ENCODE measurements at places on chromosomes 2 and 18.

DNA sequence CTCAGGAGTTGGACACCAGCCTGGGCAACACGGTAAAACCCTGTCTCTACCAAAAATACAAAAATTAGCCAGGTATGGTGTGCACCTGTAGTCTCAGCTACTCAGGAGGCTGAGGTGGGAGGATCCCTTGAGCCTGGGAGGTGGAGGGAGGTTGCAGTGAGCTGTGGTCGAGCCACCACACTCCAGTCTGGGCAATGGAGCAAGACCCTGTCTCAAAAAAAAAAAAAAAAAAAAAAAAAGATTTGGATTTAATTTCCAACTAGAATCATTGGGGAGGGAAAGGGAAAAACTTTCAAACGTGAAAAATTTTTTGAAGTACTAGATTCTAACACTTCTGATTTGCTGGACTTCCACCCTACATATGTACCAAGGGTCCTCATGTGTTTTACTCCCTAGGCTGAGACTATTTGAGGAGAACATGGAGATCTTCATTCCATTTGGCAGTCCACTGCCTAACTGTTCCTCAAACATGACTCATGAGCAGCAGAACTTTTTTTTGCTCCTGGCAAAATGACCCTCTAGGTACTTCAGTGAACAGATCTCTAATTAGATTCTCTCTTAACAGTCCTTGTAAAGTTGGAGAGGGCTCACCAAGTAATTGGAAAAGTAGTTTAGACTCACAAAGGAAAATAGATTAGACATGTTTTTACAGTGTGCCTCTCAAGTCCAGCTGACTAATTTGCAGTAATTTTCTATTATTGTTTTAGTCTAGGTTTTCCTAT lies 267.6 kb downstream of the METTL4 start:
- DNase-seq, result no peak

- no peak for DNase-seq
These were observed 110.4 kb upstream of the GULP1 start for GRCh38 chr2:188181067-188181838.

DNA sequence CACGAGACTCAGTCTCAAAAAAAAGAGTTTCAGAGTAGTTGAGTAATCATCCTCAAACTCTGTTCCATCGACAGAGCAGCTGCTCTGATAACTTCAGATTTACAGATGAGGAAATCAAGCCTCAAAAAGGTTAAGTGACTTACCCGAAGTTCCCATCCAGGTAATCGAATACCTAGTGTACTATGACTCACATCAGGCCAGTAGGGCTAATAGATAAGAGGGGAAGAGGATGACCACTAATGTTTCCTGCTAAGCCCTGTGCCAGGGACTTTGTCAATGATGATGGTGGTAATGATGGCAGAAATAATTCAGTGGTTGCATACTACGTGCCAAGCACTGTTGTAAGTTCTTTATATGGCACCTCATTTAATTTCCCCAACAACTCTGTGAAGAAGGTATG lies 80.9 kb downstream of the PLB1 start:
- DNase-seq, result no peak

DNA sequence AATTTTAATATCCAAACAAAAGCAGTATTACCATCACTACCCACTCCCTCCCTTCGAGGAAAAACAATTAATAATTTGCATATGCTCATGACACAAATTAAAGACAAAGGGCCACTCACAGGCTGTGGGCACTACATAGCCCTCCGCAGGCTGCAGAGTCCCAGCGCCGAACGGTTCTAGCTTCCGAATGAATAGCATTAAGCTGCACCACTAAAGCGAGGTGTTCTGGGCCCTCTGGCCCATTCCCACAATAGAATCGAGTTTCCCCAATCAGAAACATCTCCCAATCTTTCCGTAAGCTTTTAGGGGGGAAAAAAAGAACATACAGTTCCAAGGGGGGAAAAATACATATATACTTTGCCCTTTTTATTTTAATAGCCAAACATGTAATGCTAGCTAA lies 14.5 kb upstream of the SIX3 start:
- no peak for DNase-seq

- no peak for DNase-seq
These were observed 52.1 kb downstream of the NCK2 start for GRCh38 chr2:105796791-105797190.

GRCh38 chr18:78107363-78107762 lies 857.7 kb downstream of the GALR1 start:
- no peak for DNase-seq

Measured in activated CD8-positive, alpha-beta memory T cell treated with anti-CD3 and anti-CD28 coated beads for 24 hours (primary cell).